ENCODE measurements at places on chromosomes 6 and 20.

- no peak for DNase-seq
These were observed 40.3 kb upstream of the GFOD1 start for GRCh38 chr6:13527671-13528056.

DNA sequence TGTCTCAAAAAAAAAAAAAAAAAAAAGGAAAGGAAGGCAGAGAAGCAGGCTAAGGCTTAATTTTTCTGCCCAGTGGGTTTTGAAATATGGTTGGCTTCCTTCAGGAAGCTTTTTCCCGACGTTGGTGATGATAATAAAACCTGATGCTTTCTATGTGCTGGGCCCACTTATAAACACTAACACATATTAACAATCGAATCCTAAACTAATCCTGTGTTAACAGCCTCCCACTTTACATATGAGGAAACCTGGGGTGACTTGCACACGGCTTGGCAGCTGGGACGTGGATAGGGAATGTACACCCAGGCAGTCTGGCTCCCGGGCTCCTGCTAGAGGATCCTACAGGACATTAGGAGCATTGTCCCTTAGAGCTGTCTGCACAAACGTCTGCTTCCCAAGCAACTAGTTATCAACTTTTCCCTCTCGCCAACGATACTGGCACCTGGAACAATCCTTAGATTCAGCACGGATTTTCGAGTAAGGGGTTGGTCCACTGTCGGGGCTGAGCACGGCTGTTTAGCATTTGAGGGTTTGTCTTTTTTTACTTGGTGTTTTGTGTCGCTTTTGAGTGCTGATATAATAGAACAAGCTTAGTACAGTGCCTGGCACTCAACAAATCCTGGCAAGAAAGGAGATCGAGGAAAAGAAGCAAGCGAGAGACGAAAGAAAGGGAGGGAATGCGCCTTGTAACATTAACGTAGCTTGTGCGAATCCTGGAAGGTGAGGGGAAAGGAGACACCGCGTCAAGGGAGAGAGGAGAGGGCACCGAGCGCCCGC is 622 bp upstream of the KIZ start:
- no peak for DNase-seq

DNA sequence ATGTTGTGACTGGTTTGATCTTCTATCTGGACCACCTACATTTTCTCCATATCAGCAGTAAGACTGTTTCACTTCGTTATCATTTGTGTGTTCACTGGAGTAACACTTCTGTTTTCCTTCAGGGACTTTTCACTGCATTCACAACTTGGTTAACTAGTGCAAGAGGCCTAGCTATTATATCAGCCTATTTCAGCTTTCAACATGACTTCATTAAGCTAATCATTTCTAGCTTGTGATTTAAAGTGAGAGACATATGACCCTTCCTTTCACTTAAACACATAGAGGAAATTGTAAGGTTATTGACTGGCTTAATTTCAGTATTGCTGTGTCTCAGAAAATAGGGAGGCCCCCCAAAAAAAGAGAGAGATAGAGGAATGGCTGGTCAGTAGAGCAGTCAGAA is 622.8 kb upstream of the NRSN1 start:
- no peak for DNase-seq

GRCh38 chr6:94215552-94215951 is 796.2 kb upstream of the EPHA7 start:
- DNase-seq, result no peak

DNA sequence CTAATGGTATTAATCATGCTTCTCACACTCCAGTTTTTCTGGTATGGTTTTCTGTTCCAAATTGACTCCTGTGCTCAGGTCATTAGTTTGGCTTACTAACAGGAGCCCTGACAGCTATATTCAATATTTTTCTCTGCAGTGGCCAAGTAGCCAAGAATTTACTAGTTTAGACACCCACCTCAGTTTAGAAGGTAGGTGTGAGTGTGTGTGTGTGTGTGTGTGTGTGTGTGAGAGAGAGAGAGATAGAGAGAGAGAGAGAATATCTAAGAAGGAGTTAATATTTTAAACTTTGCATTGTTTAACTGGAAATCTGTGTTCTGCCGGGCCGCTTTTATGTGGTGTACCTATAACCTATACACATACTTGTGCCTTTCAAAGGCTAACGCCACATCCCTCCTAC is 18.5 kb downstream of the JARID2 start:
- DNase-seq, result no peak

DNA sequence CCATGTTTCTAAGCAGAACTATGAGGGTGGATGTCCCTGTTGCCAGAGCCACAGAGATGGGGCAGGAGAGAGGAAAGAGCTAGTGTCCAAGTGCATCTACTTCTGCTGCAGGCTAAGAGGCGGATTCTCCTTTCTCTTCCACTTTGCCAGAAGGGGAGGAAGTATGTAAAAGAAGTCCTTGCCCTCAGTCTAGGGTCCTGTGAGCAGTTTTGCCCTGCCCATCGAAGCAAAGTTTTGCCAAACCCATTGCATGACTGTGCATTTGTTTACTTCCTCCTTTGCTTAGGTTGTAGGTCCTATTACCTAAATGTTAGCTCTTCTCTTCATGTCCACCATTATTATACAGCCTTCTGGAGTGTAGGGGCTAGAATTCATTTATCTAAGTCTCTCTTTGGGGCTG is 106.2 kb upstream of the ARMC2 start:
- DNase-seq, result no peak

DNA sequence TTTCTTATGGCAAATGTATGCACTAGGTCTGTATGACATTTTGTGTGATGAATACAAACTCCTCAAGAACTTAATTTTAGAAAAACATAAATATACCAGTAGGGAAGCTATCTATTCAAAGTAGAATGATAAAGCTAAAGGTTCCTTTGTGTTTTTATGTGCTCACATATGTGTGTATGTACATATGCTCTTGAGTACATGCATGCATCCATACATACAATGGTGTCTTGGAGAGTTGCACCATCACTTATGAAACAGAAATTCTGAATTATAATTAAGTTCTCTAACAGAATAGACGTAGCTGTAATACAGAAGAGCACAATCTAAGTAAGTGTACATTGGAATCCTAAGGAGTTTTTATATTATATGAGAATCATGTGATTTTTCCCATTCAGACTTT is 2.3 kb downstream of the NKAIN2 start:
- no peak for DNase-seq

DNA sequence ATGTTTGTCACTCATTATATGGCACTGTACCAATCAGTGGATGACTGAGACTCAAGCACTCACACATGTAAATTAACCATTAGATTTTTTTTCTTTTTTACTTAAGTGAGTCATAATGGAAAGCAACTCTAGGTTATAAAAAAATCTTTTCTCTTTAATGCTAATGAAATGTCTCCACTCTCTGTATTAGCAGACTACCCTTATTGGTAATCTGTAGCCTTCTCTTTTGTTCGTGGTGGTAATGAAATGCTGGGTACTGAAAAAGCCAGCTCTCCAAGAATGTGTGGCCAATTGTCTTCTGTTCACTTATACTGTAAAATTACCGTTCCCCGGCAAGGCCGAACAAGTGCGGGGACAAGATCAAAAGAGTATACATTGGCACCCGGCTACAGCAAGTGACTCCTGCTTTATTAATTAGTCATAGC is 69.0 kb downstream of the AFG1L start:
- no peak for DNase-seq

DNA sequence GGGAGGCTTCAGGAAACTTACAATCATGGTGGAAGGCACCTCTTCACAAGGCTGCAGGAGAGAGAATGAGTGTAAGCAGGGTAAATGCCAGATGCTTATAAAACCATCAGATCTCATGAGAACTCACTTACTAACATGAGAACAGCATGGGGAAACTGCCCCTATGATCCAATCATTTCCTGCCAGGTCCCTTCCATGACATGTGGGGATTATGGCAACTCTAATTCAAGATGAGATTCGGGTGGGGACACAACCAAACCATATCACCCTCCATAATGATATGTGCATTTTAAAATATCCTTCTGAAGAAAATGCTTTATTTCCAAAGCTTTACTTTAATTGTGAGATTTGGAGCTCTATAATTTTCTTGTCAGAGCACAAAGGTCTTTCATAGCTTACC is 154.1 kb upstream of the CENPW start:
- no peak for DNase-seq

DNA sequence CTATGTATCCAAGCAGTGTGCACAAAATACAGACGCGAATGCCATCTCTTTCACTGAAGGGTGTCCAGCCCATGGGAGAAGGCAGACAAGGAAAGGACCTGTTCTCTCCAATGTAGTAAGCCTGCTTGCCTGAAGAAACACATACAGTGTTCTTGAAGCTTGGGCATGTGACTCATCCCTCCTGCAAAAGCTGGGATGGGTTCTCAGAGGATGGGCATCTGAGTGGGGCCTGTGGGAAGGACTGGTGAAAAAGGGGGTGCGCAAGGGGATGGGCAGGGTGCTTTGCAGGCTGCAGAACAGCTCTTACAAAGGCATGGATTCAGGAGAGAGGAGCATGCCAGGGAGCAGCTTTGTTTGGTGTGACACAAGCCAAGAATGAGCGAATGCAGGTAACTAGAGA is 128.1 kb downstream of the FYN start:
- DNase-seq, result no peak

DNA sequence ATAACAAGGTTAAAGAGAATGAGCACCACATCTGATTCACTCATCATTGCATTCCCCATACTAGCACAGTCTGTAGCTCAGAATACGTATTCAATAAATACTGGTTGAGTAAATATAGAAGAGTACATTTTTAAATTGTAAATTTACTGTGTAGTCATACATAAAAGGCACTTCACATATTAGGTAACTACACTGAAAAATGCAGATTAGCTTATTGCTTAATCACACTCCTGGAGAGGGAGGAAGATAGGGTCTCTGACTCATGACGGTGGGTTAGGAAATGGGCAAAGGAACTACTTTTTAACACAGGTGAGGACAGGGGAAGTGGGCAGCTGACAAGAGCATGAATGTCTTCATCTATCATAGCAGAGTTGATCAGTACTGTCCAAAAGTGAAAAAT is 133.2 kb downstream of the TBC1D32 start:
- no peak for DNase-seq

DNA sequence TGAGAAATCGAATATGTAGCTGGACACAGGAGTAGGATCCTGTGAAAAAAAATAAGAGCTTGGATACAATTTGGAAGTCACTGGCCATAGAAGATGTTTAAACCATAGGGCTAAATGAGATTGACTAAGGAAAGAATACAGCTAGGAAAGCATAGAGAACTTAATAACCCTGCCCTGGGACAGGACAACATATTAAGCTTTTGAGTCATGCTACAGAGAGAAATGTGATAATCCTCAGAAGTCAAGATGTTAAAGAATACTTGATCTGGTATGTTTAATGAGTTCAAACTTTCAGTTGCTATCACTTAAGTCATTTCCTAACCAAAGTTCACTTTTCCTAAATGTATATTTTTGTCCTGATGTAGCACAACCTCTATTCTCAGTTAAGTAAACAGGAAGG is 154.6 kb upstream of the TSHZ2 start:
- no peak for DNase-seq

GRCh38 chr20:23568320-23568970 is at the start of gene CST9L:
CST9L (minus strand) TSS chr20:23568484; CDS start chr20:23568450, 34 bp downstream.
- DNase-seq, result no peak

DNA sequence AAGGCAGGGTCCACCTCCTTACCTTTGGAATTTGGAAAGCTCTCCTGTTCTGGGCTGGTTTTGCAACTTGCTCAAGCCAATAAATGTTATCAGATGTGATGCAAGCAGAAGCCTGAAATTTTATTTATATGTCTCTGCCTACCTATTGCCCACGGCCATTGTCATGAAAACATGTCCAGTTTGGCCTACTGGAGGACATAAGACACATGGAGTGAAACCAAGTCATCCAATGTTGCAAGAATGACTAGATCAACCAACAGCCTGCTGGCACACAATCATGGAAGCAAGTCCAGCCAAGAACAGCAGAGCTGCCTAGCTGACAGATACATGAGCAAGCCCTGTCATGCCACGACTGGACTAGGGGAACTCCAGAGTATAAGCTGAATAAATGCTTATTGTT is 56.7 kb upstream of the IRAK1BP1 start:
- no peak for DNase-seq

DNA sequence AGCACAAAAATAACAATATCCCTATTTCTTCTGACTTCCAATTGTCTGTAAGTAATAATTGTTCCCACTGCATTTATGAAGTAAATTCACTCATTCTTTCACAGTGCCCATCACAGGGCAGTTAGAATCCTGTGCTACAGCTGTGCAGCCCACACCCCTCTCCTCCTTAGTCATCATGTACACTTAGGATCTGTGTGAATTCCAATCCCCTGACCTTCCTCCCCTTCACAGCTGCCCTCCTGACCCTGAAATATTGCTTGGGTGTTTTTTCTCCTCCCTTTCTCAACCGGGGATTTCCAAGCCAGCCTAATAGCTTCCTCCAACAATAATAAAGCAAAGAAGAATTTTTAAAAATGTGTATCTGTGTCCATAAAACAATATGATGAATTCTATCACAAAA is 91.5 kb upstream of the BEND6 start:
- no peak for DNase-seq

DNA sequence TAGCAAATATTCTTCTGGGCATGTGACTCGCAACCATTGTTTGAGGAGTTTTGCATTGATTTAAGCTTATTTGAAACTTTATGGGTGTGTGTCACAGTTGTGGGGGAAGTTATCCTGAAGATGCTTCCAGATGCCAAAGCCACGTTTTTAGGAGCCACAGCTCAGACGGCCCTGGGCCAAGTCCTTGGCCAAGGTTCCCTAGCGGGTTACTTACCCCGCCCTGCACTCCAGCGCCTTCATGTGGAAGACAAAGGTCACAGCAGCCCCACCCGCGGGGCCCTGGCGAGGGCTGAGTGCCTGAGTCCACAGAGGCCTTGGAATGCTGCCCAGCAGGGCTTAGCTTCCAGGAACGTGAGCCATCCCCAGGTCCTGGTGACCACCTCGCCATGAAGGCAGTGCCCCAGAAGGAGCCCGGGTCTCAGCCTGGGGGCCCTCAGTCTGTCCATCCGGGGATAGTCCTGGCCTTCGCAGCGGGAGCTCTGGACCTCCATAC is 308.3 kb downstream of the CDH4 start:
- DNase-seq, result no peak

GRCh38 chr6:44969446-44970185 is 358.5 kb upstream of the RUNX2 start:
- DNase-seq, result no peak

DNA sequence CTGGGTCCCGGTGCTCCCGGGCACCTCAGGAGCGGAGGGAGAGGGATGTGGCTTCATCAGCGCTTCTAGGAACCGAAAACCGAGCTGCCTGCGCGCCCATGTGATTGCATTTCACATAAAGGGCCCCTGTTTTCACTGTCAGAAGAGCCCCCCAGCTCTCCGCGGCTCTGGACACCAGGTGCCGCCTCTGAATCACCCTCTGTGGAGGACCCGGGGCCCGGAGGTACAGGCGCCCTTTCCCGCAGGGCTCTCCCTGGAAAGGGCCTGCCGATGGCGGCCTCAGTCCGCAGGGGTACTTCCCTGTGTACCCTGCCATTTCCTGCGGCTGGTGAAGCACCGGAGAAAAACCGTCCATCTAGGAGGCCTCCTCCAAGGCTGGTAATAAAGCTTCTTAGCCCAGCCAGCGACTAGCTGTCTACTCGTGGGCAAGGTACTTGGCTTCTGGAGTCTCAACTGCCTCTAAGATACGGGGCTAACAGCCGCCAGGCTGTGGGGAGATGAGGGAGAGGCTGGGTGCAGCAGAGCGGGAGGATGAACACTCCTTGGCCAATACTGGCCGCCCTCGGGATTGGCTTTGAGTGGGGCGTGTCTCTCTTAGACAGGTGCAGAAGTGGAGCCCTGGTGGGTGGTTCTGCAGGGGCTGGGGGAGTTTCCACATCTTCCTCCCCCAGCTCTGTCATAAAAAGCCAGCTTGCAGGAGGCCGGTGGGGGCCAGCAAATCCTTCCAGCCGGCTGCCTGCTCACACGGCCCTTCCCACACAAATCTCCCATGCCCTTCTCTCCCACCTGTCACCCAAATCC is 1.6 kb downstream of the PPP1R16B start:
- DNase-seq, result peak; percentile 4

GRCh38 chr6:18413381-18413780 is 26.2 kb downstream of the RNF144B start:
- no peak for DNase-seq
